ENCODE measurements at places on chromosomes 5 and 9. TPM values are rescaled to one million over a fixed set of nuclear protein-coding genes. Genes with fewer than 3 reads are reported as not detected.

- DNase-seq, result peak; percentile 60
Measured at GRCh38 chr9:98502976-98503325, 205.8 kb downstream of the GABBR2 start.

DNA sequence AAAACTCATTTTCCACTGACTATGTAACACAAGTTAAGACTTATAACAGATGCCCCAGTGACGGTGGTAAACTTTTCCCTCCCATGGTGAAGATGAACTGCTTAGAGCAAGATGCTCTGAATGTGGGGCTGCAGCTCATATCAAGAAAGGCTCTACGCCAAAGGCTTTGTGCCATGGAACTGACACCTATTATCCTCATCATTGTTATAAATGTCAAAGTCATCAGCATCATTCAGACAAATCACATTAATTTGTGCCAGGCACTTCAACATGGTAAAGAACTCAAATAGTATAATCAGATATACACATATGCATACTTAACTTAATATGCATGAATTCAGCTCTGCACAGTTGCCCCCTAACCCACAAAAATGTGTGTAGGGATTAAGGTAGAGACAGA is 305.9 kb upstream of the ATP10B start:
- no peak for DNase-seq

- no peak for DNase-seq
Measured at GRCh38 chr9:4984171-4984620, 876 bp upstream of the JAK2 start.

GRCh38 chr9:98500337-98500919 is 208.3 kb downstream of the GABBR2 start:
- peak; percentile 22 for DNase-seq

Gene NAA35
- total RNA-seq, result 38.6 TPM

Measured in H9 (cell line).